Left forelimb (tissue), 1 donor: ENCODE measurements at places on chromosomes 2 and 18.
A peak's percentile ranks its signal among the peaks of the same experiment; 100 is the strongest.

GRCh38 chr2:60068755-60069154 is 484.7 kb downstream of the BCL11A start:
- no peak for DNase-seq

- no peak for DNase-seq
Observed at GRCh38 chr2:88560619-88561307, 66.5 kb downstream of the EIF2AK3 start.

GRCh38 chr2:15701341-15701907 is 109.8 kb downstream of the DDX1 start:
- DNase-seq = no peak

DNA sequence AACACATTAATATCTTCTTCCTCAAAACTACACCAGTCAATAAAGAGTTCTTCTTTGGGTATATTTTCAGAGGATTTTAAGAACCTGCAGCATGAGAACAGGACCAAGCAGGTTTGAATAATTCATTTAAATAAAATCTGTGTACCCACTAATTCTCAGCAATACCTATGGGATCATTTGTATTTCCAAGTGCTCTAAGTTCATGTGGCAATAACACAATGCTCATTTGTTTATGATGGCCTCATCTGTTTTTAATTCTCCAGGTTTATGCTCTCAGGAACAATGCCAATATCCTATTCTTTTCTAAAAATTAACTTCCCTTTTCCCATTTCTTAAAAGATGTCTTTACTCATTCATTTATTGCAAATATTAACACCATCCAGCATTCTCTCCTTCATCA is 264.7 kb downstream of the METTL4 start:
- DNase-seq = no peak

DNA sequence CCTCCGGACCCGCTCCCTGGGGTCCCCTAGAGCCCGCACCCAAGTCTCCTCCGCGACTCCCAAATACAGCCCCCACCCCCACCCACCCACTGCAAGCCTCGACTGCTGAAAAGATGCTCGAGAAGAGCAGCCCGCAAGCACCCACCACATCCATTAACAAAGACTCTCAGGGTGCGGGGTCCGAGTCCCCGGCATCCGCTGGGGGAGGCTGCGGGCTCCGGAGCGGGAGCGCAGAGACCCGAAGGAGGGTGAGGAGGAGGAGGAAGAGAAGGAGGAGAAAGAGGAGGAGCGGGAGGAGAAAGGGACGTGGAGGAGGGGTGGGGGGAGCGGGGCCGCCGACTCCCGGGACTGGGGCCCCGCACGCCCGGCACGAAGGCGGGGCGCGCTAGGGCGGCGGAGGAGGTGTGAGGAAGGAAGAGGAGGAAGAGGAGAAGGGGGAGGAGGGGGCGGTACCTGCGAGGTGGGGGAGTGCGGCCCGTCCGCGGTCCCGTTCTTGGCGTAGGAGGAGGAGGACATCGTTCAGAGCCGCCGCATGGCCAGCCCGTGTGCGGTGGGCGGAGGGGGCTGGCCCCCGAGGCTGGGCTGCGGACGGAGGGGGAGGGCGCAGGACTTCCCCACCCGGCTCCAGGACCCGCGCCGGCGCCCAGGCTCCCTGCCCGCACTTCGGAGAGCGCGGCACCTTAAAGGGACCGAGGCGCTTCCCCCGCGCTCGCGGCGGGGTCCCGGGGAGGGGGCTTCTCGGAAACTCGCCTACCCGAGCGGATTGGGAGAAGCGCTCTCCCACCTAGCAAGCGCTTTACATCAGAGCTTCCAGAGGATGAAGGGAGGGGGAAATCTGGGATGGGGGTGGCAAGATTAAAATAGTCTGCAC is at the start of gene CACNB4:
TSS of gene CACNB4 (minus strand) at position 549 of the 871 bp plus-strand sequence.
- DNase-seq = peak; percentile 70

DNA sequence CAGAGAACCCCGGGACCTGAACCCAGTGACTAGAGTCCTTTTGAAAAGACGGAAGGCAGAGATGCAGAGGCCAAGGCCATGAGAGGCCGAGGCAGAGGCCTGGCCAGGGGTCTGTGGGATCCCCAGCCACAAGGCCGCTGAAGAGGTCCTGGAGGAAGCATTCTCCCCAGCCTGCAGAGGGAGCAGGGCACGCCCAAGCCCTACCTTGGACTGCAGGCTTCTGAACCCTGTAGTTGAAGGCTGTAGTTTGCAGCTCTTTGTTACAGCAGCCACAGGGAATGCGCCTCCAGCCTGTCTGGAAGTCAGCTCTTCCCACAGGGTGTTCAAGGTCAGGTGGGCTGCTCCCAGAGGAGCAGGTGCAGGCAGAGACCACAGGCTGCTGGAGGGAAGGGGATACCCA is 22.1 kb upstream of the PXDN start:
- DNase-seq = peak; percentile 49

GRCh38 chr2:60565472-60565871 is 12.0 kb upstream of the BCL11A start:
- DNase-seq = no peak

DNA sequence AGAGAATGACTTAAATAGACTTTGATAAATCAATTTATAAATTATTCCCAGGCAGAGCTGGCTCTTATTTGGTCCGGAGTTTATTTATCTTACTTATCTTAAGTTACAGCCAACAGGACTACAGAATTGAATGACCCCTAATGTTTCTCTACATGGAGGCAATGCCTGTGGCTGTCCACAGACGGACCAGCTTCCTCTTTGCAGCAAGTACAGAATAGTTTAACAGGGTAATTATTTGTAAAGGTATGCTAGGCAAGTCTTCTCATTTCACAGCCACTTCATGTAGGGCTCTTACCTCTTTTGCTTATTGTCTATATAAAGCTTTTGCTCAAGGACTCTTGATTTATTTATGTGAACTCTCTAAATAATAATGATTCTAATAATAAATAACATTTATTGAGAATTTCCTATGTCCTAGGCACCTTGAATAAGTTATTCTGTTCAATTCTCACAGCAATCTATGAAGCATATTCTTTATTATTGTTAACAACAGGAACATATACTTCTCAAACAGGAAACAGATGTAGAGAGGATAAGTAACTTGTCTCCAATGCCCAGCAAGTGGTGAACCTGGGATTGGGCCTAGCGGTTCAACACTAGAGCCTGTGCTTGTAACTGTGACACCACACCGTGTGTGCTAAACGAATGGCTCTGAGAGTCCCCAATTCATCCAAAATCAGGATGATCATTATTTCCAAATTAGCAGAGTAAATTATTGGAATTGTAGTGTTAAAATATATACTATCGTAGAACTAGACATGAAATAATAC is 58.8 kb upstream of the NXPH2 start:
- DNase-seq = no peak

GRCh38 chr2:25215948-25216679 is 47.7 kb upstream of the POMC start:
- peak; percentile 92 for DNase-seq

- no peak for DNase-seq
Observed at GRCh38 chr18:50190926-50191325, 4.0 kb downstream of the MYO5B start.

DNA sequence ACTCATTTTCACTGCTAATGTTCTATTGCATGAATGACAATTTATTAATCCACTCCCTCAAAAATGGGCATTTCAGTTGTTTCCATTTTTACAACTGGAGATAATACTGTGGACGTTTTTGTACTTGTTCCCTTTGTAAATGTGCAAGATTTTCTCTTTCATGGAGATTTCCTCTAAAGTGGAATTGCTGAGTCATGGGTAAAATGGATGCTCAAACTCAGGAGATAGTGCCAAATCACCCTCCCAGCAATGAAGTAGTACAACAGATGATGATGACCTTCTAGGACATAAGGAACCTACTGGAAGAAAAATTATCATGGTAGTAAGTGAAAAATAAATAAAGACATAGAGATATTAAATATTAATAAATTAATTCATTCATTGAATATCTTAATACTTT is 460.8 kb upstream of the CHST9 start:
- no peak for DNase-seq

GRCh38 chr2:239826786-239827522 is 198.2 kb downstream of the NDUFA10 start:
- DNase-seq = peak; percentile 46

DNA sequence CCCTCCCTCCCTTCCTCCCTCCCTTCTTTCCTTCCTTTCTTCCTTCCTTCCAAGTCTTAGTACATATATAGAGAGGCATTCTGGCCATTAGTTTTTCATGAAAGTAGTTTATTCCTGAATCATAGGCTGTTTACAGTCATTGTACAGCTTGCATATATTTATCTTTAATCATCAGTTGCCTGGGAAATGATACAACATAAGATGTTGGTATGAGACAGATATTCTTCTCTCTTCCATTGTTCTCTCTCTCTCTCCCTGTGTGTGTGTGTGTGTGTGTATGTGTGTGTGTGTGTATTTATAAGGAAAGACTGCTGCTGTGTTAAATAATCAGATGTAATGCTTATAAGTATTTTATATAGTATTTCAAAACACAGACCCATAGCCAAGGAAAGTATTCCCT is 289.8 kb upstream of the UBE2E3 start:
- no peak for DNase-seq

- no peak for DNase-seq
Observed at GRCh38 chr2:213818436-213818835, 534.2 kb downstream of the SPAG16 start.

GRCh38 chr2:235343869-235344268 is 150.0 kb upstream of the AGAP1 start:
- DNase-seq = no peak

DNA sequence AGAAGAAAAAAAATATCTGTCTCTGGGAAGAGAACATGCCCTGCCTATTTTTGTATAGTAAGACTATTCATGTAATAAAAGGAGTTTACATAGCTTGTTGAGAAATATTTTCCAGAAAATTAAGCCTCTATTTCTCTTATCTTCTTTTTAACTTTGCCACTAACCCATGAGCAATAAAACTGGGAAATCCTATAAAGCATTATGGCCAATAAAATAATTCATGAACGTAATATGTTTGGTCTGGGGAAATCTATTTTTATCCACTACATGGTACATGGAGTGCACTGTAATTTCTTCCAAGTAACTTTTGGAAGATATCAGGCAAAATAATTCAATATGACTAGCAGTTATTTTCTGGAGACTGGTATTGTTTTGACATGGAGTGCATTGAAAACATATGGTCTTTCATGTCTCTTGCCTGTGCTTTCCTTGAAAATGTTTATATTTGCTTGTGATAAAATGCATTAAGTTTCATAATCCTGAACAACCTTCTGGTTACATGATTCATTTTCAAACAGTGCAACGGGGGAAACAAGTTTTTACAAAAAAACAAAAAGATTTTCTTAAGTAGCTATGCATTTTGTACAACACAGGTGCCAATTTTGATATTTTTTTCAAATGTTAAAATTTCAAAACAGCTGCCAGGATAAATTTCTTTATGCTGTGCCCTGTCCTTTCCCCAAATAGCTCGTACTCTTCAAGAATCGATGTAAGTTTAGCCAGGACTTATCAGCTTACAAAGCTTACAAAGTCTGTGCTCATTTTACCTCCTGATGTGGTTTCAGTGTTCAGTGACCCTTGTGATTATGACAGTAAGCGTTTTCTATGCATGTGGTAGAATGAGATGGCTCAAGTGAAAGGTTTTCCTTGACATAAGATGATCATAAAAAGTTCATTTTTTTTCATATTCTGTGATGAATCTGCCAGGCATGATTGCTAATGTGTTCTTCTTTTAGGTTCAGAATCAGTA is 194.5 kb downstream of the UBE2E3 start:
- DNase-seq = no peak

- DNase-seq = no peak
Observed at GRCh38 chr2:43076676-43077075, 149.7 kb downstream of the ZFP36L2 start.

- DNase-seq = no peak
Observed at GRCh38 chr2:201872591-201872990, 66.3 kb downstream of the CDK15 start.

DNA sequence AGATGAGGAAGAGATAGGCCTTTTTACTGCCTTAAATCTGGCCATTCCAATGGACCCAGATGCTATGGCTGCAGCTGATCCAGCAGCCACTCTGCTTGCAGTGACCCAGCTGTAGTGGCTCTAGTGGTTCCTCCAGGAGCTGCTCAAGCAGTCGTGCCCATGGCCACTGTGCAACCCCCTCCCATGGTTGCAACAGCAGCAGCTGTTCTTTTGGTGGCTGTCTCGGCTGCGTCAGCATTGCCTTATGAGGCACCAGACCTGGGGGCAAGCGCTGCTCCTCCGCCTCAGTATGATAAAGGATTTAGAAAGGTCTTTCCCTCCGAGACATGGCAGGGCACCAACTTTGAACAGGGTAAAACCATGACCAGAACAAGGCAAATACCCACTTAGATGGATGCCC is 384.9 kb upstream of the DCC start:
- no peak for DNase-seq

GRCh38 chr2:68279691-68280090 is 27.4 kb upstream of the PPP3R1 start:
- no peak for DNase-seq

- no peak for DNase-seq
Observed at GRCh38 chr2:131413148-131413747, 49.3 kb upstream of the RAB6D start.

- DNase-seq = no peak
Observed at GRCh38 chr18:61535401-61535800, 202.2 kb downstream of the CDH20 start.

GRCh38 chr2:37790019-37790418 is 118.6 kb upstream of the CDC42EP3 start:
- DNase-seq = no peak

GRCh38 chr2:150075831-150076230 is 411.6 kb downstream of the RND3 start:
- no peak for DNase-seq

DNA sequence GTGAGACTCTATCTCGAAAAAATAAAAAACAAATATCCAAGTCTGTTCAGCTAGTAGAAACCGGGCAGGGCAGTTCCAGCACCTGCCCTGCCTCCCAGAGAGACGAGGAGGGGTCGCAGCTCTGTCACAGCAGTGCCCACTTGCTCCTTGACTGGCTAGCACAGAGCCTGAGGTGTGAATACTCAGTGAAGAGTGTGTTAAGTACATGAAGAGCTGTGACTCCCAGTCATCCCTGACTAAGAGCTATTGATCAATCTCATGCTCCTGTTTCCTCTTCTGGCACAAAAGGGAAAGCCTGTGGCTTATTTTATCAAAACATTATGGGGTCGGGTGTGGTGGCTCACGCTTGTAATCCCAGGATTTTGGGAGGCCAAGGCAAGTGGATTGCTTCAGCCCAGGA is 83.0 kb upstream of the FZD7 start:
- DNase-seq = no peak

GRCh38 chr2:84874381-84875212 is 6.3 kb downstream of the TRABD2A start:
- peak; percentile 17 for DNase-seq

GRCh38 chr2:140067661-140068060 is 1287.5 kb upstream of the NXPH2 start:
- DNase-seq = no peak

DNA sequence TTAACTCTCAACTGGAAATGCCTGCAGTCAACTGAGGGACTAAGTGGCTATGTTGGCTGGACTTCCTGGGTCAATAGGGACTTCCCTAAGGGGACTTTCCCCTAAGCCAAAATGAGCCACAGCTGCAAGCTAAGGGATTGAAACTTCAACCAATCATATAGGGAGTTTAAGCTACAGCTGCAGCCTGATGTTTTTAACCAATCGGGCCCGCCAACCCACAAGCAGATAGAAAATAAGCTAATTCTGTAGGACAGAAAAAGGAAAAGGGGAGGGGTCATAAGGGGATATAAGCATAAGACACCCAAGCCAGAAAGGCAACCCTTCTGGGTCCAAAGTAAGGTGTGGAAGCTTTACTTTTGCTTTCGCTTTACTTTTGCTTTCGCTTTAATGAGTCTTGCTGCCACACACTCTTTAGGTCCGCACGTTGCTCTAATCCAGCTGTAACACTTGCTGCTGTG is 927.5 kb downstream of the ERBB4 start:
- DNase-seq = no peak

- no peak for DNase-seq
Observed at GRCh38 chr2:134715932-134716643, 2.7 kb downstream of the TMEM163 start.
